Effector CD4-positive, alpha-beta T cell (primary cell): ENCODE measurements at places on chromosomes 7 and 10.

GRCh38 chr7:44096326-44096881 is 7.7 kb upstream of the AEBP1 start:
- DNase-seq = no peak

DNA sequence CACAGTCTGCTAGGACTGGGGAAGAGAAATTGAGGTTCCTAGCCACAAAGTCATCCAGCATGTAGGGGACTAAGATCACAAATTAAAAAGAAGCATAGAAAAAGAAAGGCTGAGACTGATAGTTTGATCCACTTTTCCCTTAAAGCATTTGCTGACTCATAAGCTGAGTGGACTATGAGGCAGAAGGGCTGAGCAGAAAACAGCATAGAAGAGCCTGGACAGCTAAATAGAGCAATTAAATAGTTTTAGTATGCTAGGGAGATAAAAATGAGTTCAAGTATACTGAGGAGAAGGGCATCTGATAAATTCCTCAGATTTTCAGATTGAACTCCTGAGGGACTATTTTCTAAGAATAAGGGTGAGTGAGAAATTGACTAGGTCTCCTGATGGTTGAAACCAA is 155.9 kb upstream of the EGR2 start:
- no peak for DNase-seq

DNA sequence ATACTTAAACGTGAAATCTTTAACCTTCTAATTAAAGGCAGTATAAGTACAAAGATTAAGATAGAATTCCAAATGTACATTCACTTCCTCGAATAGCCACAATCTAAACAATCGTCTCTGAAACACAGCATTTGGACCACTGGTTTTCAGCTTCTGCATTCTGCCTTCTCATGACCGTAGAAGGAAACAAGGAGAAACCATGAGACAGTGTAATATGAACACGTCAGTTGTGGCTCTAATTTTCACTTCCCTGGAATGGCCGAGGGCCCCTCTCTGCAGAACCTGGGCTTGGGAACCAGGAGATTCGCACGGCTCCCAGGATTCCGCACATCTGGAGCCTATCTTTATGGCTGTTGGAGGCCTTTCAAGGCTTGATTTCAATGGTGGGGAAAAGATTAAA is 189.3 kb downstream of the KLF6 start:
- DNase-seq = no peak

GRCh38 chr7:55441774-55442522 is 76.8 kb downstream of the LANCL2 start:
- DNase-seq = no peak

GRCh38 chr7:154911862-154912455 is 91.0 kb downstream of the PAXIP1 start:
- DNase-seq = no peak

- DNase-seq = no peak
These were observed at the start of gene PILRB for GRCh38 chr7:100358027-100358856. Gene PILRB, plus strand, starts transcription at chr7:100358117. Its CDS starts 186 bp downstream, at chr7:100358303.

DNA sequence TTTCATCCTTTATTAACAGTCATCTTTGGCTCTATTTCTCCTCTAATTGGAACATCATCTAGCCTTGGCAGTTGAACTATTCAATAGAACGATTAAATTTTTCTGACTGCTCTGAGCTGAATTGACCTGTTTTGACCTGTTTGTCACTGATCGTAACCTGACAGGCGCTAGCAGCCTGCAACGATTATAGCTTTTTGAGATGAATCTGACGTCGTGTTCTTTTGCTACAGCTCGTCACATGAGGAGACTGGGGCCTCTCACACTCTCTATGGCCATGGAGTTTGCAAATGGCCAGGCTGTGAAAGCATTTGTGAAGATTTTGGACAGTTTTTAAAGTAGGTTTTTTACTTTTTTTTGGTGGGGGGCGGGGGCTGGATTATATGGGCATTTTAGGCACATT is 229.8 kb downstream of the FOXP2 start:
- DNase-seq = no peak

DNA sequence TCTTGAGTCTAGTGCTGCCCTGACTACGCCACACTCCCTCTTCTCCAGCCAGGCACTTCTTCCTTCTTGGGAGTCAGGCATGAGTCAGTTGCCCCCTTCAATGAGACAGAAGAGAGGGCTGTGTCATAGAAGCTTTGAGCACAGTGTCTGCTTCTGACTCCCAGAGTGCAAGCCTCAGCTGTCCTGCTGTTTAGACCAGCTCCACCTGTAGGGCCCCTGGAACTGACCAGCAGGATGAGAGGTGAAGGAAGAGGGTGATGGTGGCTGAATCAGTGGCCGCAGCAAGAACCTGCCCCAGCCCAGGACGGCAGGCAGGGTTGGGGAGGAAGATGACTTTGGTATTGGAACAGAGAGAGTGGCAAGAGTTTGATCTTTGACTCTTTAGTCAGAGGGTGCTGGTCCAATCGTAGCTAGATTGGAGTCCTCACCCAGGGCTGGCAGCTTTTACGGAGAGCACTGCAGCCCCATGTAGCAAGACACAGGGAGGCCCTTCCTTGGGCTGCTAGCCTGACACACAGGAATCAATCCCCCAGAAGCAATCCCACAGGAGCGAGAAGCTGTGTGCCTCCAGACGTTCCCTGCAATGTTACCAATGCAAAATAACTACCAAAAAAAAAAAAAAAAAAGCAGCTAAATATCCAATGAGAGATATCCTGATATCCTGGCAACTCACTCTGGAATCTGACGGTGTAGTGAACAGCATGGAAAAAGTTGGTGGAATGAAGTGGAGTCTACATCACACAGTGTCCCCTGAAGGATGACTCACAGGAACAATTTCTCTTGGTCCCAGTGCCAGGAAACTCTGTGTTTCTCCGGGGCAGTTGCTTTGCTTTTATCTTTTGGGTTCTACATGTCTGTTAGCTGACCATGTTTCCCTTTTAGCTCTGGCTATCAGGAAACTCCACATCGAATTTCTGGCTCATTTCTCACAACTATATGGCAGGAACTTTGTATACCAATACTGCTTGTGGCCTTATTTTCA is 6.9 kb downstream of the C10orf62 start:
- DNase-seq = no peak

DNA sequence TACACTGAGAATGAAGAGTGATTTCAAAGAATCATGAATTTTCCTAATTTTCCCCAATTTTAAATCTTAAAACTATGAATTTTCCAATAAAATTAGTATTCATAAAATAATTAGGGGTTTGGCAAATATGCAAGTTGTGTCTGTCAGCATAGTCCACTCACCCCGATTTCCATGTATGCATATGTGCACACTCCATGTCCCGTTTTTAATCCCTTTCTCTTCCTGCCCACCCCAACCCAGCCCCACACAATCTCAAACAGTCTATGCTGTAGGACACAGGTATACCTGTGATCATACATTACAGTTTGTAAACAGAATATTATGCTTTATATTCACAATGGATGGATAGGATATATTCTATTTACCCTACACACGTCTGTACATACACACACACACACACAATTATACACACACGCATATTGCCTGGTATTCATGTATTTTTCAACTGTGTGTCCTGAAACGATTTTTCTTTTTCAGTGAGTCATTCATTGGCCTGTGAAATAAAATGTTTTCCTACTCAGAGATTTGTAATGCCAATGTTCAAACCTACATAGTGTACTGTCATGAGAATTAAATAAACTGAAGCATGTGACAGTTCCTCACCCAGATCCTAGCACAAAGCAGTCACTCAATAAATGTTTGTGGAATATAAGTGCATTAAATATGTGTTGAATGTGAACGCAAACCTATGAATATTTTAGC is 144.3 kb downstream of the PDE1C start:
- no peak for DNase-seq

GRCh38 chr10:69321039-69321715 is 42.9 kb downstream of the HK1 start:
- no peak for DNase-seq

DNA sequence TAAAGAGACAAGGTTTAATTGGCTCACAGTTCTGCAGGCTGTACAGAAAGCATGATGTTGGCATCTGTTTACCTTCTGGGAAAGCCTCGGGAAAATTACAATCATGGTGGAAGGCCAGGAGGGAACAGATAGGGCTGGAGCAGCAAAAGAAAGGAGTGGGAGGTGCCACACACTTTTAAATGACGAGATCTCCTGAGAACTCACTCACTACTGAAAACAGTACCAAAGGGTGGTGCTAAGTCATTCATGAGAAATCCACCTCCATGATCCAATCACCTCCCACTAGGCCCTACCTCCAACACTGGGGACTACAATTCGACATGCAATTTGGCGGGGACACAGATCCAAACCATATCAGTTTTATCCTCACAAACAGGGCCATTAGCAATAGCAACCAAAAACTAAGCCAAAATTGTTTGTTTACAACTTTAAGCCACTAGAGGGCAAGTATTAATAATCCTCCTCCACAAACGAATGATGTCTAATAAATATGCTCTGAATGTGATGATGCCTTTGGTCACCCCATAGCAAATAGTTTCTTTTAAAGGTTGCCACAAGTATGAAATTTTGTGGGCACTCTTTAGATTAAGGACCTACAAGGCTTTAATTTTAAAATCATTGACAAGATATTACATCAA is 129.2 kb upstream of the NRBF2 start:
- no peak for DNase-seq

GRCh38 chr10:31864834-31865518 is 63.7 kb downstream of the ARHGAP12 start:
- no peak for DNase-seq

GRCh38 chr7:116417593-116418345 is 81.8 kb upstream of the CAV2 start:
- no peak for DNase-seq

DNA sequence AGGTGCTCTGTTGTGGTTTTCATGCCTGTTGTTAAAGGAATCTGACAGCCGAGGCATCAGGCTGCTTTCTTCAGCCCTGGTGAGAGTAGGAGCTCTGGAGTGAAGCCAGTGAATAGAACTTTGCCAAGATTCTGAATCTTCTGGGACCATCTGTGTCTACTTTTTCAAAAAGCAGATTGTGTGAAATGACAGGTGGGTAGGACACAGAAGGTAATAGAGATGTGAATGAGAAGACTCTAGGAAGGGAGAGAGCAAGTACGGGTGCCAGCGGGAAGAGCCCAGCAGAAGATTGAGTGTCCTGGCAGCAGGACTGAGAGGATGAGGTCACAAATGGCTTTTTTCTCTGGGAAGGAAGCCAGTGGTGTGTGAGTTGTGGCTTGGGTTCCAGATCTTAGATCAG is 429.2 kb downstream of the SDK1 start:
- no peak for DNase-seq

- DNase-seq = no peak
These were observed 95.0 kb downstream of the KLF6 start for GRCh38 chr10:3689871-3690510.

DNA sequence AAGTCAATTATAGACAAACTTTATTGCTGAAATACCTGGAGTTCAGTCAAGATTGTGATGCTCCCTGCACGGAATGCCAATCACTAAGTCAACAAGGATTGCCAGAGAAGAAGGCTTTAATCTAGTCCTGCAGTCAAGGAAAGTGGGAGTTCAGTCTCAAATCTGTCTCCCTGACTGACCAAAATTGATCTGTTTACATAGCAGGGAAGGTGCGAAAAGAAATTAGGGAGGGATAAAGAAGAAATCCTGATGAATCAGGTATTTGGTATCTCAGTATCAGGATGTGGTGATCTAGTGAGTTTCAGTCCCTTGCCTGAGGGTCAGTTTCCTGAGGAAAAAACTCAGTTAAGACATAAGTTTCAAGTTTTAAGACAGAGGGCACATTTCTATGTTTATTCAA is 2.1 kb upstream of the AKR1D1 start:
- DNase-seq = no peak

DNA sequence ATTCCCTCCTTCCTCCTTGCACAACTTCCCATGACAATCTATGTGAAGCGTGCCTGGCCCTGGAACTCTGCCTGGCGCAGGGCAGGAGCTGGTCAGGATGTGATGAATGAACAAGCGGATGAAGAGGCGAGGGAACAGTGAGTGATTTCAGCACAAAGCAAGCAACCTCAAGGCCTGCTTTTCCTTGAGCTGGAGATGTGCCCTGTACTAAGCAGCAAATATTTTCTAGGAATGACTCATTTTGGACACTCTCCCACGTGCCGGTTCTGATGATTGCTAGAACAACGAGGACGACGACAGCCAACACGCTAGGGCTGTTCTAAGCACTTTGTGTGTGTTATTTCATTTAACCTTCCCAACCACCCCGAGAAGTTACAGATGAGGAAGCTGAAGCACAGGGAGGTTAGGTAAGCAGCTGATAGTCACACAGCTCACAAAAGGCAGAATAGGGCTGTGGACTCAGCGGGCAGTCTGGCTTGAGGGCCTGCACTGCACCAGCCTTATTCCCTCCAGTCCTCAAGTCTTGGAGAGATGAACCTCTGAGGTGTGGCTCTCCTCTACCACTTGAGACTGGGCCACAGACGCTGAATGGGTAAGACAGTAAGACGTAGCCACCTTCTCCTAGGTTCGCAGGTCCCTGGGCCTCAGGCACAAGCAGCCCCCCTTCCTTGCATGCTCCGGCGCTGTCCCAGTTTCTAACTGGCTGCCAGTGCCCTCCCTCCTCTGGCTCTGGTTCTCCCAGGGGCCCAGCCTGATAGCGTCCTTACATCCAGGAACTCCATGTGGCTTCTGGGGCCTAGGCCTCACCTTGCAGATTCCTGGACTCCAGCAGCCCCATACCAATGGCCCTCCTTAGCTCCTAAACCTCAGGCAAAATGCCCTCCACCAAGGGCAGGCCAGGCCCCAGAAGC is 59.0 kb downstream of the YKT6 start:
- DNase-seq = no peak

DNA sequence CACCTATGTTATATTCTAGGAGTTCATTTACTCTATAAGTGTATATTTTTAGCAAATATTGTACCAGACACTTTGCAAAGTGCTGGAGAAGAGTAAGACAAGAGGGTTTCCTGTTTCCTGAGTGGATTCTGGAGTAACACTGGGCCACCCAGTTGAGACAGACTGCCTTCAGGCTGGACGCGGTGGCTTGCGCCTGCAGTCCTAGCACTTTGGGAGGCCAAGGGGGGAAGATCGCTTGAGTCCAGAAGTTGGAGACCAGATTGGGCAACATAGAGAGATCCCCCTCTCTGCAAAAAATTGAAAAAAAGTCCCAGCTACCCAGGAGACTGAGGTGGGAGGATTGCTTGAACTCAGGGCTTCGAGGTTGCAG is 772 bp upstream of the ZSCAN25 start:
- DNase-seq = no peak

- no peak for DNase-seq
These were observed 161.1 kb upstream of the KLF14 start for GRCh38 chr7:130894909-130895750.

DNA sequence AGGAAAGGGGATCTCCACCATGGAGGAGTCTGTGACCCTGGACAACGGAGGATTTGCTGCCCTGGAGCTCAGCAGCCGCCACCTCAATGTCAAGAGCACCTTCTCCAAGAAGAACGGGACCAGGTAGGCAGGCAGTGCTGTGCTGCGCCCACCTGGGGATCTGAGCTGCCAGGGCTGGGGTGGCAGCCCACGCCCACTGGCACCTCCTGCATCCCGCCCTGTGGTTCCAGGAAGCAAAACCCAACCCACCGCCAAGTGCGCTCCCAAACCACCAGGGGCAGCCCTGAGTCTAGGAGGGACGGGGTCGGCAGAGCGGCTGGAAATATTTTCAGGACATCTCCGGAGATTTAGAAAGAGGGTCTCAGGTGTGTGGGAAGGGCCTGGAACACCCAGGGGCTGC is 440.3 kb upstream of the FOXK1 start:
- DNase-seq = no peak
